ENCODE measurements at places on chromosomes 12 and 14. TPM values are rescaled to one million over a fixed set of nuclear protein-coding genes. Genes with fewer than 3 reads are reported as not detected.

STAT6 gene
- 92.5 TPM for total RNA-seq

TMEM119 gene
- 2.3 TPM for total RNA-seq

DNA sequence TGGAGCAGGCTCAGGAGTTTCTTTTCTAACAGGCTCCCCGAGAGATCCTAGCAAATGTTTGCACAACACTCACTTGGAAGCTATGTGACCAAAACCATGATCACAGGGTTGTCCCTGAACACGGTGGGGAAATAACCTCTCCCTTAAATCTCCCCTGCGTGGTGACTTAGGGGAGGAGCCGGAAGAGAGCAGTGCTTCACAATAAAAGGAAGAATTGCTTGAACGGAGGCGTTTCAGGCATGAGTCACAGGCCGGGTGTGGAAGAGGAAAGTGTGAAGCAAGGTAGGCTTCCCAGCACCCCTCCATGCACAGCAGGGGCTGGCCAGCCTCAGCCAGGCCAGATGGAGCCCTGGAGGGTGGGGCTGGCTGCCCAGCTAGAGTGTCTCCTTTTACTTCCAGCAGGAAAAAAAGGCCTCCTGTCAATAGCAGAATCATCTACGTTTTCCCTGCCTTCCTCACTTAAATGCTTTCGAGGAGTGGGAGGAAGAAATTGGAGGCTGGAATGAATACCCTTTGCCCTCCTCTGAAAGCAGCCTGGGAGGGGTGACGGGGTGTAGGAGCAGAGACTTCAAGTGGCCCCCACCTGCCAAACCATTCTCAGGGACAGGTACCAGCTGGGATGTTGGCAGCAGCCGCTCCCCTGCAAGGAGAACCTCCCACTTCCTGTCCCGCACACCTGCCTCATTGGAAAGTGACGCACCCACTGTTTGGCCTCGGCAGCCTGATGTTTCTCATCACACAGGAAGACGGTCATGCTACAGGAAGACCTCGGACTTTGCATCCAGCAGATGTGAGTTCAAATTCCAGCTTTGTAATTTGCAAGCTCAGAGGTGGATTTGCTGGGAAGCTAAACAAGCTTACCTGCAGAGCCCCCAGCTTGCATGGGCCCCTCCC lies 30.1 kb upstream of the PPP2R5C start:
- peak; percentile 87 for ATAC-seq

- no peak for ATAC-seq
These were observed 169.2 kb upstream of the PLXNC1 start for GRCh38 chr12:93979189-93979588.

DNA sequence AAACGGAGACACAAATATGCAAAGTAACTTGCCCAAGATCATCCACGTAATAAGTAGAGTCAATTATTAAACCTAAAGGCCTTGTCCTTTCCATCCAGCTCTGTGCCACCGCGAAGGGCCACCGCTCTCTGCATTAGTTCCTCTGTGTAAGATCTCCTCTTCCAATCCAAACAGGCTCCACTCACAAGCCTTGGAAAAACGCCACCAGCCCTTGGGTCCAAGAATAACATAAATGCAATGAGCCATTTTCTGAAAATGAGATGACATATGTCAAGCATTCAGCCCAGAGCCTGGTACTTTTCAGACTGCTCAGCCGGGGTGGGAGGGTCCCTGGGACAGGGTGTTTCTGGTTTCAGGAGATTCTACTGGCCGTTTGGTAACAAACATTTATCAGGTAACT lies 30.0 kb downstream of the DGLUCY start:
- no peak for ATAC-seq

- ATAC-seq: no peak
These were observed 57.3 kb downstream of the KNTC1 start for GRCh38 chr12:122584177-122584863.

DNA sequence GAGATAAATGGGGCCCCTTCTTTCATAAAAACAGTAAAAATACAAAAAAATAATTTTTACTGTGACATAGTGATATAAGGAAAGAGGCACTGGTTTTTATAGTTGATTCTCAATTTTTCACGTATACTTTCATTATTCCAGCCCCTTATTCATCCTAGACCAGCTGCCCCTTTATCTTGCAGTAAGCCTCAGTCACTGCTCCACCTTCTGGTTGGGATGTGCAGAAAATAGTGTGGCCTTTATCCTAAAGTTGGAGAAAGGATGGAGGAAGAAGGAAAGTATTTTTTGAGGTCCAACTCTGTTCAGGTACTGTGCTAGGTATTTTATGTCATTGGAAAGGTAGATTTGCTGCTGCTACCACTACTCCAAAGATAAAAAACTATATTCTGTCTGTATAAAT lies 172.7 kb downstream of the ANO6 start:
- ATAC-seq: peak; percentile 36

- no peak for ATAC-seq
These were observed 4.0 kb upstream of the PPP4R4 start for GRCh38 chr14:94170136-94170535.

- peak; percentile 10 for ATAC-seq
These were observed 50.4 kb downstream of the DYRK2 start for GRCh38 chr12:67698672-67699581.

- peak; percentile 46 for ATAC-seq
These were observed 729 bp downstream of the OSBPL8 start for GRCh38 chr12:76558684-76559399.

DNA sequence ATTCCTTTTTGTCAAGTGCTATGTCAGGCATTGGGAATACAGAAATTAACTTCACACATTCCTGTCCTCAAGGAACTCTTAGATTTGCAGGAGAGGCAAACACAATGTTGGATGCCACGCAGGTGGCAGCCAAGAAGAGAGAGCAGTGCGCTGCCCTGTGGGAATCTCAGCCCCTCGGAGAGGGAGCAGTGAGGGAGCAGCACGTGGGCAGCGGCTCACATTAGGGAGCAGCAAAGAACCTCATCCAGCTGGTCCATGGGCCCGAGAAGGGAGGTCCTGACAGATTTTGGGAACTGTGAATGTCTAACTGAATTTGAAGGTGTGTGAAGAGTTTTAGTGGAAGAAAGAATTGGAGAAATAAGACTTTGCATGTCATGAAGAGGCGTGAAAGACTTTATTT lies 47.2 kb upstream of the EVL start:
- ATAC-seq: no peak

DNA sequence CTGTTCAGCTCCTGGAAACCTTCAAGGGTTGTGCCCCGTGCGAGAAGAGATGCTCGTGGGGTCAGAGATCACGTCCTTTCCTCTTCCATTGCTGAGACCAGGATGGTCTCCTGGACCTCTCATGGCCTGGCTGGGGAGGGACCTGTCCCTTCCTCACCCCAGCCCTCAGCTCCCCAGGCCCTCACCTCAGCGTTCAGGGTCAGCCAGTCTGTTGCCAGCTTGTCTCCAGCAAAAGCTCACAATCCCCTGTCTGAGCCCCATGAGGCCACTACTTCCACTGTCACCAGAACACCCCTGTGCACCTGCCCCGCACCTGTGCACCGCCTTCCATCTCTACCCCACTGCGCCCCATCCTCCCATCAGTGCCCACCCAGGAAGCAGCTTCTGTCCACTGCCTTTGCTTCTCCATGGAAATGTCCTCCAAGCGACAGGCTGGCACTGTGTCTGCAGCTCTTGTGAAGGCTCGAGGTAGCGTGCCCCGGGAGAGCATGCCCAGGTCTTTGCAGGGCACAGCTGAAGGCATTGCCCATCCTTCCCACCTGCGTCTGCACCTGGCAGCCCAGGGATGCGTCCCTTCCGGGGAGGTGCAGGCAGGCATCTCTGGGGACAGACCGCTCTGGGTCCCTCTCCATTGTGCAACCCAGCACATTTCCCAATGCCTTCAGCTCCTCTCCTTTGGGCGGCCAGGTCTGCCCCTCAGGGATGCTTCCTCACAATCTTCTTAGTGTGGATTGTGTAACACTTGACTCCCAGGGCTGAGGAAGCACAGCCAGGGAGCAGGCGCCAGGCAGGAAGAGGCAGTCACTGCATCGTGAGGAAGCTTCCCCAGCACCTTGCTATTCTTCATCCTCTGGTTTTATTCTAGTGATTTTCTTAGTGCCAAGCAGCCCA lies 179.6 kb downstream of the ADGRD1 start:
- ATAC-seq: peak; percentile 80

GRCh38 chr12:71107936-71108335 lies 49.9 kb downstream of the TSPAN8 start:
- ATAC-seq: peak; percentile 58

DNA sequence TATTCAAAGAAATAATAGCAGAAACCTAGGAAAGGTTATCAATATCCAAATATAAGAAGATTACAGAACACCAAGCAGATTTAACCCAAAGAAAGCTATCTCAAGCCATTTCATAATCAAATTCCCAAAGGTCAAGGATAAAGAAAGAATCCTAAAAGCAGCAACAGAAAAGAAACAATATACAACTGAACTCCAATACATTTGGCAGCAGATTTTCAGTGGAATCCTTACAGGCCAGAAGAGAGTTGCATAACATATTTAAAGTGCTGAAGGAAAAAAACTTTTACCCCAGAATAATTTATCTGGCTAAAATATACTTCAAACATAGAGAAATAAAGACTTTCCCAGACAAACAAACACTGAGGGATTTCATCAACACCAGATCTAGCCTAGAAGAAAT lies 54.3 kb downstream of the DENND5B start:
- ATAC-seq: no peak

All from gastroesophageal sphincter (tissue), 4 donors.